ENCODE measurements at places on chromosomes 3 and 15.

GRCh38 chr15:27070841-27071240 lies 99.9 kb downstream of the GABRG3 start:
- no peak for DNase-seq

DNA sequence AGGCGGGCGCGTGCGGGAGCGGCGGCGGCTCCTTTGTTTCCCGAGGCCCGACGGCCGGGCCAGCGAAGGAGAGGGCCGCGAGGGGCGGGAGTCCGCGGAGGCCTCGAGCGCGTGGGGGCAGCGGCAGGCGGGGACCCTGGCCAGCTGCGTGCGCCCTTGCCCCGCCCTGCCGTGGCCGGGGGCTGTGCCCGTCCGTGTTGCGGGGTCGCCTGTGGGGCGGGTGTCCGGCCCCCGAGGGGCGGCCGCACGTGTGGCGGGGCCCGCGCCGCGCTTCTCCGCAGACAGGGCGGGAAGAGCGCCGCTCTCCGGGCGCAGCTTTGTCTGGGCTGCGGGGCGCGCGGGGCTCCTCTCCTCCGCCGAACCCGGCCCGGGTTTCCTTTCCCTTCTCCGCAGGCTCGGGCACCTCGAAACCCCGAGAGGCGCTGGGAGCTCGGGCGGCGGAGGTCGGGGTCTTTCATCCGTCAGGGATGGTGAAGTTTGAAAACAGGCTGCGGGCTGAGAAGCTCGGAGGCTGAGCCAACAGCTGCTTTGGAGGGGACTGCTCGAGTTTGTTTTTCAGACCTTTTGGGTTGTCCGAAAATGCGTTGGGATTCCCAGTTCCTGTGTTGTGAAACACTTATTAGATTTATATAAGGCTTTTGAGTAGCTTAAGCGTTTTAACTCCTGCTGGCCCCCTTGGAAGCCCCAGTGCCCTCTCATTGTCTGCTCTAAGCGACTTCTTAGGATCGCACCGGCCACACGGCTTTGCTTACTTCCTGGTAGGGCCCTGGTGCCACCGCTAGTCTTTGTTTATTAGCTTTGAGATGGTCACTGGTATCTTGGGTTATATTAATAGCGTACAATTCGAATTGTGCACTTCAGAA lies 817 bp downstream of the USP3 start:
- no peak for DNase-seq

- no peak for DNase-seq
Measured at GRCh38 chr3:38349684-38350359, 3.2 kb downstream of the XYLB start.

DNA sequence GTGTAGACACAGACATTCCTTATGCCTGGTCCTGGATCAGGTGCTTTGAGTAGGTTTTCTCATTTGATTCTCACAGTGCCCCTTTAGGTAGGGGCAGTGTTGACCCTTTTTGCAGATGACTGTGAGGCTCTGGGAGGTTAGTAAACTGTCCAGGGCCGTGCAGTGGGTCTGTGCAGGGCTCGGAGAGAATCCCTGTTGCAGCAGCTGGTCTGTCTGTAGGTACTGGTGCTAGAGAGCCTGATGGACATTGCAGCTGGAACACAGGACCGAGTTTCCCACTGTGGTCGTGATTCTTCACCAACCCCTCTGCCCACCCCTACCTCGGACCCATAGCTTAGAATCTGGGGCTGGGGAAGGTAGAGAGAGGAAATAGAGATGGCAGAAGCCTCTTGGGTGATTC lies 51.8 kb downstream of the CHCHD6 start:
- no peak for DNase-seq

DNA sequence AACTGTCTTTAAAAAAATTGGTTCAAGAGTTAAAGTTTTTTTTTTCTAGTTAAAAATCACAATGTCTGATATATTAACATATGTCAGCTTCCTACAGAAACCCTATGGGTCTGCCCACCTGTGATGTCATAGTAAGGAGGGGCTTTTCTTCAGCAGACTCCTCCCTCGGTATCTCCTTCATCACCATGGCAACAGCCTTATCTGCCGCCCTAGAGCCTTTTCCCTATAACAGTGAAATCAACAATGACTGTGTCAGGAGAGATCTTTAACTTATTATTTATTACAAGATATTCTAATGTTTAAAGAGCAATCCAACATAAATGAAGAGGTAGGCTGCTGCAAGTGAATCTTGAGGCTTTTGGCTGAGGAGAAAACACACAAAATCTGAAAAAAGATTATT lies 138.7 kb downstream of the PEX5L start:
- DNase-seq: no peak

DNA sequence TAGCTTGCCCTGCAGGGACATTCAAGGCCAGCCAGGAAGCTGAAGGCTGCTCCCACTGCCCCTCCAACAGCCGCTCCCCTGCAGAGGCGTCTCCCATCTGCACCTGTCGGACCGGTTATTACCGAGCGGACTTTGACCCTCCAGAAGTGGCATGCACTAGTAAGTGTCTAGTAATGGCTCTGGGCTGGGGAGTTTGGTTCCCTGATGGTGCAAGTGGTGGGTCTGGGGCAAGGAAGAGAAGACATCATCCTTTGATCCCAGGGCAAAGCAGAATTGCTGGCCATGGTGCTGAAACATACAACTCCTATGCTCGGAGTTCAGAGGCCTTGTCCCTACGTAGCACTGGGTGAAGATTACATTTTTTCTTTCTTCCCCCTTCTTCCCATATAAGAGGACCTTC lies 311.4 kb downstream of the EPHB1 start:
- no peak for DNase-seq

DNA sequence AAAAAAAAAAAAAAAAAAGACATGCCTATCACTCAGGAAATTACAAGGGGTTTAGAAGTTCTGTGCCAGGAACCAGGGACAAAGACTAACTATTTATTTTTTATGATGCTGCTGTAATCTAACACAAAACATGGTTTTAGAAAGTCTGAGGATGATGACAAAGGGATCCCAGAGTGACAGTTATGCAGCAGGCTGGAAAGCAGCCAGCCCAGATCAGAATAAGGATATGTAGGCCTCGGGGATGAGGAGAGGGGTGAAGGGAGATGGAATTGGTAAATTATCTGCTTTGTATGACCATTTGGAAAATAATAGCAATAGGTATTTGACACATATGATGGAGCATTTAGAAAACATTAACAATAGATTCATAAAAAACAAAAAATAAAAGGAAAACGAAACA lies 34.1 kb upstream of the NMD3 start:
- no peak for DNase-seq

- DNase-seq: no peak
Measured at GRCh38 chr3:10219737-10220136, 28.5 kb upstream of the TATDN2 start.

- no peak for DNase-seq
Measured at GRCh38 chr3:129626744-129627349, 20.4 kb upstream of the PLXND1 start.

DNA sequence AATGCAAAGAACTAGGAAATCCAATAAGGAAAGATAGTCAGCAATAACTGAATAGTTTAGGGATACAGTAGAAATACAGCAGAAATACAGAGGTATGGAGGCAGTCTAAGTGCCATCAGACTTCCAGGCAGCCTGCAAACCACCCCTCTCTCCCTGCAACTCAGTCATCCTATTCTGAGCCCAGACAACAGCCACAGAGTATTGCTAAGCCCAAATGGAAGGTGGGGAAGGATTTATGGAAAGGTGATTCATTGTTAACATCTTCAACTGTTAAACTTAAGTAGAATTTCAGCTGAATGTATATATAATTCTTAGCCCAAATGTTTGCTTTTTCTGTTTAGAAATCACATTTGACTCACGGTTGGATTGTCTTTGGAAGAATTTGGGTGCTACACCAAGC lies 300.4 kb downstream of the RBMS3 start:
- DNase-seq: no peak

DNA sequence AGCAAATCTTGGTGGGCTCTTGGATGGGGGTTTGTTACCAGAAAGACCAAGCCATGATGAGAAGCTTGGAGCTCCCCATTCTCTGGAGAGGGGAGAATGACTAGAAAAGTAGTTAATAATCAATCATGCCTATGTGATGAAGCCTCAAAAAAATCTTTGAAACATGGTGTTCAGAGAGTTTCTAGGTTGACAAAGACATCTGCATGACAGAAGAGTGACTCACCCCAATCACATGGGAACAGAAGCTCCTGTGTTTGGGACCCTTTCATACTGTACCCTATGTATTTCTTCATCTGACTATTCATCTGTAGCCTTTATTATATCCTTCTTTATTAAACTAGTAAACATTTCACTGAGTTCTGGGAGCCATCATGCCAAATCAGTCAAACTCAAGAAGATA lies 87.4 kb downstream of the BCHE start:
- no peak for DNase-seq

- no peak for DNase-seq
Measured at GRCh38 chr3:47441796-47442551, 33.8 kb downstream of the SCAP start.

- no peak for DNase-seq
Measured at GRCh38 chr3:138712086-138712485, 103.5 kb downstream of the FAIM start.

DNA sequence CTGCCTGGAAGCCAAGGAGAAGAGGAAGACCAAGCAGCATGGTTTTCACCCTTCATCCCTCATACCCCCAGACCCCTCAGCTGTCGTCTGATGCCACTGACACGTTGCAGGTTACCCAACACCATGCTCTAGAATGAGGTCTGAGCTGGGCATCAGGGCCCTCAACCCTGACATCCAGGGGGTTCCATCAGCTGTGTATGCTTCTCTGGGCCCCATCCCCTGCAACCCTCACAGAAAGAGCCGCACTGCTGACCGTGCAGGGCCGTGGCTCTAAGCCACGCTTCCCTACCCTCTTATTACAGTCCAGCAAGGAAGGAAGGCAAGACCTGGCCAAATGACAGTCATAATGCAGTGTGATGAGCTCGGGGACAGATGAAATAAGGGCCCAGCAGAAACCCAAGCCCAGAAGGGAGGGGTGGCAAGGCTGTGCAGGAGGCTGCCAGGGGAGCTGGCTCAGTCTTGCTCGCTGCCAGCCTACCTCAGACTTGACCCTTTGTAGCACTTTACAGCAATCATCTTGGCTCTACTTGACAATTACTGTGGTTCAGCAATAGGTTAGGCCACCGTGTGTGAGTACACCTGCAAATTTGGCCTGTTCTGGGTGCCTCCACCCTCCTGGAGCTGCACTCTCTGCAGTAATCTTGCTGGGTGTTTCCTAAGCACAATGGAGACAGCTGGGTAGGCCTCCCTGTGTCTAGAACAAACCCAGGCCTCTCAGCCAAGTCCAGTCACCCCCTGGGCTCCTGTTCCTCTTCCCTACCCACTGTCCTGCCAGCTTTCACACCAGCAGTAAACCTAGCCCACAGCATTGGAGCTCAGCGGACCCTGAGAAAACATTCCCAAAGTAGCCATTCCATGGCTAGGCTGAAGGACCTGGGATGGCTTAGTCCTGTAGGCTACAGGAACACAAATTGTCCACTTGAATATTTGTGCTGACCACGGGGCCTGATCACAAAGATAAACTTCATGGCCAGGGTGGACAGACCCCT lies 115.3 kb upstream of the NEO1 start:
- DNase-seq: no peak

GRCh38 chr3:95387242-95388021 lies 1324.6 kb downstream of the NSUN3 start:
- DNase-seq: no peak
